Cortex of kidney (tissue), 1 donor: ENCODE measurements at places on chromosomes 3 and 15.

DNA sequence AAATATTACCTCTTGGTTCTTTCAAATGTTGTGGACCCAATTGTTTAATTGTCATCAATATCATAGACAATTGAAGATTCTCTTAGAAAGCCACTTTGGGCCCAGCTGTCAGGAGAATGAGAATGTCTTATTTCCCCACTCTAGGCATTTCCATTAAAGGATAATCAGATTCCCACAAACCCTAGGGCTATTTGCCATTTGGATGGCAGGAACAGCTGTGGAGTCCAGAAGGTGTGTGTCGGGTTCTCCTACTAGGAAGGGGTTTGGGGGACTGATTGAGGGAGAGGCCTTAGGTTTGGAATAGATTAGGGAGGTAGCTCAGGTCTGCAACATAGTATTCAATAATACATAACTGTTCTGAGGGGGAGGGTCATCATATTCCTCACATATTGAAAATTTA lies 35.2 kb upstream of the PLSCR5 start:
- no peak for DNase-seq

GRCh38 chr3:62622553-62623174 lies 249.3 kb upstream of the FEZF2 start:
- DNase-seq, result no peak

DNA sequence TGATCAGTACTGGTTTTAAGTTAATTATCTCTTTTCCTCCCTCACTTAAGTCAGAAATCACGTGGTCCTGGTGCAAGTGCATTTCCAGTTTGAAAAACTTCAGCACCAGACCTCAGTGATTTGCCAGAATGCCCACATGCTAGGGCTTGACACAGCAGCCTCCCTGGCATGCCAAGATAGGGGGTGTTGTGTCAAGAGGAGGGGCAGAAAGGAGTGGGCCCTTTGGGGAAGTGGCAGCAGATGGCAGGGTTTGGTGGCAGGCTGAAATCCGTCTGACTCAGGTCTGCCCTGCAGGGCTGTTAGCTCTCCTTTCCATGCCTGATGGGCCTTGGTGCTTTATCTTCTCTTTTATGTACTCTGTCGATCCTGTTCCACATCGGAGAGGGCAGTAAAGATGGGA lies 23.4 kb downstream of the PXK start:
- no peak for DNase-seq

DNA sequence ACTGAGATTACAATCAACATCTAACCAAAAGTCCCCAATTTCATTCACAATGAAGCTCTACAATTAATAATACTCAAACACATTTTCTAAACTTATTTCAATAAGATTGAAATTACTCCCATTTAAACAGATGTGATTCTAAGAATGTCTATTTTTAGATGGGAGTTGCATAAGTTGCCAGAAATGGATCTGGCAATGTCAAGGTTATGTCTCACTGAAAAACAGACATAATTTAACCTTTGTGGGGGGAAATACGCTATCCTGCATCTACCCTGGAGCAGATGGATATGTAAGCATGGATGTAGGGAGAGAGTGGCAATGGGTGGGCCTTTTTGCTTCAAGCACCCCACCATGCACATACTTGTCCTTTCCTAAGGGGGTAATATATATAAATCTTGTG lies 6.7 kb upstream of the EIF1B start:
- DNase-seq, result no peak

DNA sequence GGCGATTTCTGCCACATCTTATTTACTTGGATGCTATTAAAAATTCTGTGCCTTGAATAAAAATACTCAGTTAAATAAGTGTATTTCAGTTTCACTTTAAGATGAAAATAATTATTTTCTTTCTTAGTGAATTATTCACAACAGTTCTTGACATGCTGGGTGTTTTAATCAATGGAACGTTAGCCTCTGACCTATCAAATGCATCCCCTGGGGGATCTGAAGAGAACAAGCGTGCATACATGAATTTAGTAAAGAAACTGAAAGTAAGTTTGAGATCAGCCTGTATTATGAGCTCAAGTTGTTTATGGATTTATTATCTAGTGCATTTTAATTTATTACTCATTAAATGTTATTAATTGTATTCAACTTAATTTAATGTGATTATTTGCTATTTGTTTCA lies 597 bp downstream of the P2RY12 start:
- DNase-seq, result no peak

DNA sequence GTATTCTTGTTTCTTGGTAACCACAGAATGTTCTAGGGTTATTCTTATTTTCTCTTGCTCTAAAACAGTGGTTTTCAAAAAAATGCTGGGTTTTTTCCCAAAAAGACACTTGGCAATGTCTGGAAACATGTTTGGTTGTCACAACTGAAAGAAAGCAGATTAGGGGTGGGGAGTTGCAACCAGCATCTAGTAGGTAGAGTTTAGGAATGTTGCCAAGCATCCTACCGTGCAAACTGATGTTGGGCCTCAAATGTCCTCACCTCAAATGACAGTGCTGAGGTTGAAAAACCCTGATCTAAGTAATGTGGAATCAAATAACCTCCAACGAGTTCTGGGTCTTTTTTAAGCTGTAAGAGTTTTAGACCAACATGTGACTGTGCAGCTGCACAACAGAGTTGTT lies 270.5 kb upstream of the STT3B start:
- no peak for DNase-seq

DNA sequence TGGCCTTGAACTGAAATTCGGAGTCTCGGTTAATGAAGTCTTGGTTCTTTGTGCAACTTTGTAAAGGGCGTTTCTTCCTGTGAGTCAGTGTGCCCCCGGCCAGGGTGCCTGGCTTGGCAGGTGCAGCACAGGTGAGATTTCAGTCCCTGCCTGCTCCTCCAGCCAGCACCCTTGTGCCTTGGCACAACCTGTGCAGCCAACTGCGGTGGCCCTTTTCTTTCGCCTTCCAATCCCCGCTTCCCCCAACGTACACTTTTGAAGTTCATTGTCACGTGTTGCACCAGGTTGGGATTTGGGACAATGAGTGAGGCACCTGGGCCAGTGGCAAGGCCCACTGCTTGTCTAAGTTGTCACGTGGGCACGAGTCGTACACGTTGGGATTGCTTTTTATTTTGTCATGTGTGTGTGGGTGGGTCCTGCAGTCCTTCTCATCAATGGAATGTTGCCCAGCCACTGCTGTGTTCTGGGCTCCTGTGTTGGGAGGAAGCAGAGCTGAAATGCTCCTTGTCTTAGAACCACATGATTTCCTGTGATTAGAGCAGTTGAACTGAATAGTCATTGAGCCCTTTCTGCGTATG lies 242.9 kb upstream of the BHLHE40 start:
- DNase-seq, result no peak
